ENCODE measurements at places on chromosomes 16 and 17. TPM values are rescaled to one million over a fixed set of nuclear protein-coding genes. Genes with fewer than 3 reads are reported as not detected.
A peak's percentile ranks its signal among the peaks of the same experiment; 100 is the strongest.

ALOX15B gene
- total RNA-seq: 5.1 TPM

DNA sequence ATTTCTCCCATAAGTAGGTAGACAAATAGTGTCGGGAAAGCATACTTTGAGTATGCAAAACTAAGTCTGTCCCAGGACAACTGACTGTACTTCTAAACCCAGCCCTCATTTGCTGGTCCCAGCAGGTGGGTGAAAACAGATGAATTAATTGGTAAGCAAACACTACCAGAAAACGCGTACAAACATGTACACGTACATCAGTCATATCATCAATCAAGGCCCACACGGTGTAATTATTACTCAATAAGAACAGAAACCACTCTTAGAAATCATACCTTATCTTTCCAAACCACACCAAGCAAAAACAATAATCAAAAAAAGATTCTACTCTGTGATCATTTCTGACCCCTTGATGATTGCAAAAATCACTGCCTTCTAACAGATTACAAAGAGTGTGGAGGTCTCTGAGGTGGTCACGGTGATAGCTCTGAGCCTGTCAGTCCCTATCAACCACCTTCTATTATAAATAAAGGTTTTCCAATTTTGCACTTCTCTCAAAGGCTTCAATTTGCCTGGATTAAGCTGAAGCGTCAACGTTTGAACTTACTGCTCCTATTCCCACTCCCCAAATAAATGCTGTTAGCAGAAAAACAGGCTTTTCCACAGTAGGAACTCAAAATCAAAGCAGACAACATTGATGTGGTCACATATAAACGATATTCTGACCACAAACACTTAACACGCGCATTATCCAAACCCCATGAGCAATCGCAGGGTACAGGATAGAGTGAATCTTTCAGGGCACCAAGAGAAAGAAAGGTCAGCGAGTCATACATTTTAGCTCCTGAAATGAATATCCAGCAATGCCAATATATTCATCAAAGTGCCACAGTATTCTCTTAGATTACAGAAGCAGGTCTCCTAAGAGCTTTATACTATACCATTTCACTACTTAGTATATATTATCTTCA lies 211.9 kb downstream of the STX8 start:
- DNase-seq: no peak

DNA sequence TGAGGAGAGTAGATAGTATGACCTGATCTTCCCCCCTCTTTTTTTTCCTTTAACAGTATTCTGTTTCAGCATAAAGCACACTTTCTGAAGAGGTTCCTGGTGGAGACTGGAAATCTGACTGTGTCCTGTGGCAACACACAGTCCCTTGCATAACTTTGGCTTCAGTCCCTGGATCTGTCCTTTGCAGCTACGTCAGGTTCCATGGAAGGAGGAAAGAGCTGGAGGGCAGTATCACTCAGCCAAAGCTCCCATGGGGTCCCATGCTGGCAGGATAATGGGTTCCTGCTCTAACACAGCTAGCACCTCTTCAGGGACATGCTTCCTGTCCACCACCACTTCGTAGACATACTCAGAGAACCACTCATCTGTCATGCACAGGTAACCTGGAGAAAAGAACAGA lies 13.3 kb upstream of the SLC6A4 start:
- DNase-seq: no peak

DNA sequence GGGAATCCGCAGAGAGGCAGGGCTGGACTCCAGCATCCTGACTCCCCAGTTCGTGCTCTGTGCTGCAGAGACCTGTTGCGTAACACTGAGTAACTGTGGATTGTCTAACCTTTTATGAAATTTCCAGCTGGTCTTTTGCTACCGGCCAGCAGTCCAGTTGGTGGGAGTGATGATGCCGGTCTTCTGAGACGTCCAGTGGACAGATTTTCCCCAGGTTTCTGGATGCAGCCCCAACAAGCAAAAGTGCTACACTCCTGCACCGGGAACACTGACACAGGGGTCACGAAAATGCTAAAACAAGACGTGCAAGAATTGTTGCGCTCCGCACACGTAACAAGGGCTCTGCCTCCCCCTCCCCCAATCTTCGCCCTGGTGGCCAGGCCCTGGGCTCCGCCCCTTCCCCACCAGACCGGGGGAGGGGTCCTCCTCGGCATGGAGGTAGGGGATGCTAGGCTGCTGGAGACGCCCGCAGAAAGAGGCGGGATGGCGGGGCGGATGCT lies 701 bp upstream of the MRC2 start:
- DNase-seq: peak; percentile 35

DNA sequence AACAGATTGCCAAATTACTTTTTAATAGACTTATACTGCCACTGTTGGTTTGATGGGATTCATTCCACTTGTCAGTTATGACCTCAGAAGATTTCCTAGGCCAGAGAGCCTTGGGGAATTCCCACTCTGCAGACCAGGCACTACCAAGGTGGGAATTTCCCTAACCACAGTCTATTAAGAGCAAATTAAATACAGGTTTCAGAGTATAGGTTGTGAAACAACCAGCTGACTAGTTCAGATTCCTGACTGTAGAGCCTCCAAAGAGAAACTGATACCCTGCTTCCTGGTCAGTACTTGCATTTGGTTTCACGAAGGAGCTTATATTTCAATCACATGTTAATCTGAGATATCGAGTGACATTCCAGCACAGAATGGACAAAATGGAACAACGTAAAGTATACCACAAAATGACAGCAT lies 186.5 kb downstream of the STX8 start:
- DNase-seq: peak; percentile 25

GRCh38 chr17:57375040-57375769 lies 118.9 kb downstream of the MSI2 start:
- DNase-seq: no peak

DNA sequence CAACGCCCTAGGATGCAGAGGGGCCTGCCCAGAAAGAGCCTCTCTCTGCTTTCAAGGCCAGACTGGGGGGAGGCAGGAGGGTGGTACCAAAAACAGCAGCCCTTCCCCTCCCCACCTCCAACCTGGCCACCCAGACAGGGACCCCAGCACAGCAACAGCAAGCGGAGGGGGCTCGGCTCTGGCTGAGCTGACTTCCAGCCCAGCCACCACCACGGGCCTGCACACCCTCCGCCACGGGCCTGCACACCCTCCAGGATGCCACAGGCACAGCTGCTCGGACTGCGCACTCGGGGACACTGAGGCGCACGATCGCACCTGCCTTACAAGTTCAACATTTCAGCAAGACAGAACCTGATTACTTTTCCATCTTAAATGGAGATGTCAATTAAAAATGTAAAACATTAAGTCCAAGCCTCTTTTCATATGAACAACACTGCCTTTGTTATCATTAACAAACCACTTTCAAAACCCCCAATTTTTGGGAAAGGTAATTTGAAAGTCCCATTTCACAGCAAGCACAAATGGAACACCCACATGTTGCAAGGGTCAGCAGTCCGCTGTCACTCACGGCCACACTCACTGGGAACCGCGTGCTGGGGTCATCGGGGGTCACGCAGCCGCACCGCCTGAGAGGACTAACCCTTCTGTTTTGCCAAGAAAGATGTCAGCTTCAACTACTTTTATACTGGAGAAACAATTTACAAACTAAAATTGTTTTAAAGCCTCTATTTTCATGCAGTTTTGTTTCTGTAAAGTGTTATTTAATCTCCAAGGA lies 76.4 kb downstream of the ANKRD11 start:
- no peak for DNase-seq

- DNase-seq: no peak
Measured at GRCh38 chr16:76670125-76670857, 393.1 kb downstream of the CNTNAP4 start.
